GM12865 (cell line): ENCODE measurements at places on chromosomes 16 and 17.

- peak; percentile 74 for DNase-seq
Measured at GRCh38 chr16:84115919-84116719, 623 bp downstream of the MBTPS1 start.

GRCh38 chr16:64629622-64630021, 492.2 kb downstream of the CDH11 start:
- DNase-seq, result no peak

DNA sequence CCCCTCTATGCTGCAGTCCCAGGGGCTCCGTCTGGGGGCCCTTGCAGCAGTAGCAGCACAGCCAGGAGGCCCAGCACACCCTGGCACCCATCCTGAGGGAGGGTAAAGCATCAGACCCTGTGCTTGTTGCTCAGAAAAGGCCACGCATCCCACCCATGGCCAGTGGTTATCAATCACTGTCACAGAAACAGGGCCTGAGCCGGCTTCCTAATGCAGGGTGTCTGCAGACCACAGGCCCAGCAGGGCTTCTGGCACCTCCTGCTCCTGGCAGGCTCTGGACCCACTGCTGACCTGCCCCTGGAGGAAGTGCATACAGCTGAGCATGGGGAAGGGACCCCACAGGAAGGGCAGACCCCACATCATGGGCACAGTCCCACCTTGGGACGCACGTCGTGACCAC, 26.9 kb upstream of the CDH15 start:
- no peak for DNase-seq

- DNase-seq, result no peak
Measured at GRCh38 chr17:40935624-40936023, 1.8 kb downstream of the KRT23 start.

- peak; percentile 50 for DNase-seq
Measured at GRCh38 chr16:67000384-67001351, 12.3 kb downstream of the CES4A start.

DNA sequence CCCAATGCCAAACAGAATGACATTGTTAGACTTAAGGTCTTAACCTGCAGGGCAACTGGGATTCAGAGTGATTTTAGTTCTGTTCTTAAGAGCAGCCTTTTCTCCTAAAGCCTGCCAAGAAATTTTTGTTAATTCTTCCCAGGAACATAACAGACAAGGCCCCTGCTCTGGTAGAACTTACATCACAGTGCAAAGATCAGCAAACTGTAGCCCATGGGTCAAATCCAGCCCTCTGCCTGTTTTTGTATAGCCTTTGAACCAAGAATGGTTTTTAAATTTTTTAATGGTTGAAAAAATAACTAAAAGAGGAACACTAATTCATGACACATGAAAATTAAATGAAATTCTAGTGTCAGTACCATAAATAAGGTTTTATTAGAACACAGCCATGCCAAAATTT, 3.8 kb downstream of the ACSM3 start:
- no peak for DNase-seq

DNA sequence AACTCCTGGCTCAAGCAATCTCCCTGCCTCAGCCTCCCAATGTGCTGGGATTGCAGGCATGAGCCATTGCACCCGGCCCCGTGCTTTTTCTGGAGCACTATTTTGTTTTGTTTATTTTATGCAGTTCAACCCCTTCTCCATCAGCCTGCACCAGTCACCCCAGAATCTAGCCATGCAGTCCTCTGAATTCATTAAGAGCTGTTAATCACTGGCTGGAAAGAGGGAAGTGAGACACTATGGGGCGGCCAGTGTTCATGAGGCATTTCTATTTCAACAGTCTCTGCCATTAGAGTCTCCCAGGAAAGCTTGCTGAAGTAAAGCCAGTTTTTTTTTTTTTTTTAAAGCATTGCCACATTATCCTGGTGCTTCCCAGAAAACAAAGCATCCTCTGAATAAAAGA, 1.7 kb downstream of the VWA3A start:
- no peak for DNase-seq

GRCh38 chr16:68596266-68596665, 48.8 kb upstream of the CDH3 start:
- DNase-seq, result no peak

- DNase-seq, result no peak
Measured at GRCh38 chr17:6104956-6105648, 34.9 kb downstream of the WSCD1 start.

- DNase-seq, result no peak
Measured at GRCh38 chr17:41536741-41537613, 8.9 kb upstream of the KRT19 start.

DNA sequence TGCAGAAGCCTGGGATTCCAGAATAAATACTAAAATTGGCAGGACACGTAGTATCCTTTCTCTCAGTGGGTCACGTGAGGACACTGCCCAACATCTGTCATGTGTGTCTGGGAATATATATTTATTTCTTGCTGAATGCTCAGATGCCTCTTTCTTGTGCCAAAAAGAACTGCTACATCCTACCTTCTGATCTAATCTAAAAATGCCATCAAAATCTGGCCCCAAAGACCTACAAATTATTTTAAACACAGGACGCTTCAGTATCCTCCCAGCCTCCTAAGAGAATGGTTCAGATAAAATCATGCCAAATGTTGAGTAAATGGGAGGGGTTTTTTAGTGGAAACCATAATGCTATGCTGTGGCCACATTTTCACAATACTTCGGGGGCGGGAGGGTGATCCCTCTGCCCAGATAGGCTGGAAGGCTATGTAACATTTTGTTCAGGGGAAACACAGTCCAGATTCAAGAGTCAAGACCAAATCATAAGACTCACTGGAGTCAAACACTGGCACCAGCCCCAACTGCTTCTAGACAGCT, 22.9 kb upstream of the CORO6 start:
- DNase-seq, result no peak

DNA sequence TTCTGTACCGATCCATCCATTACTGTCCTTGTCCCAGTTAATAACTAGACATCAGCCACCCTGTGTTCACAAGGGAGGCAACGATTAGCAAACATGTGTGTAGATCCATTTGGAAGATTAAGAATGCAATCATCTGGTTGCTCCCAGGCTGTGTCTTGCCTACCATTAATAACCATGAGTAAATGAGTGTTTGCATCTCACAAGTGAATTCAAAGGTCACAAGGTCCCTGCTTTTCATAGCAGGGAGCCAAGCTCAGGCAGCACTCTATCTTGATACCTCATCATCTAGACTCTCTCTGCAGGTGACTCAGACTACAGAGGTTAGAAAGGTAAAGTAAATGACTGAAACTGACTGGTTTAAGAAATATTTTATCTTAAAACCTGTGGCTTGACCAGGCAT, 25.3 kb downstream of the VWA3A start:
- no peak for DNase-seq

- DNase-seq, result no peak
Measured at GRCh38 chr16:82971126-82971525, 344.4 kb downstream of the CDH13 start.

DNA sequence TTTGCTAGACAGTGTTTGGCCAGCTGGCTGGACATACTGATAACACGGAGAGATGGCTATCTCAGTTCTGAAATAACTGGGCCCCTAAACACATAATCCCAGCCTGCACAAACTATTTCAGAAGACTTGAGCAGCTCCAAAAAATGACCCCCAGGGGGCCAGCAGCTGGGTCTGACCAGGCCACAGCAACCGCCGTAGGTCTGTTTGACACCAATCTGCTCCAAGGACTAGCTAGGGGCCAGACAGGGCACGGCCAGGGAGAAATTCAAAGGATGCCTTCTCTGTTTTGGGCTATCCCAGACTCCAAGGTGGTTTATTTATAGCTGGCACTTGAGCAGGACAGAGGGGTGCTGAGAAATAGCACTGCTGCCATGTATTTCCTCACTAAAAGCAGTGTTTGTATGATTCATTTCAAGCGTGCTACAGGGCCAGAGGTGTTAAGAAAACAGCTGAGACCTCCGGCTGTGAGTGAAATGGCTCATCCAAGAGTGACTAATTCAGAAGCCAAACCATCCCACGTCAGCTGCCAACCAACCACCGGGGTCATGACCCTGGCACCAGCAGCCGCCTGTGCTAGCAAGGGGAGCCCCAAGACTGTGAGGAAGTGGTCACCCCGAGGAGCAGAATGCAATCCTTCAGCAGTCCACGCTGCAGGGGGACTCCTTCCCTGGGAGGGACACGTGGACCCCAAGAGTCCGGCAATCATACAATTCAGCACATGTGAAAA, 5.7 kb downstream of the GGA2 start:
- peak; percentile 91 for DNase-seq

DNA sequence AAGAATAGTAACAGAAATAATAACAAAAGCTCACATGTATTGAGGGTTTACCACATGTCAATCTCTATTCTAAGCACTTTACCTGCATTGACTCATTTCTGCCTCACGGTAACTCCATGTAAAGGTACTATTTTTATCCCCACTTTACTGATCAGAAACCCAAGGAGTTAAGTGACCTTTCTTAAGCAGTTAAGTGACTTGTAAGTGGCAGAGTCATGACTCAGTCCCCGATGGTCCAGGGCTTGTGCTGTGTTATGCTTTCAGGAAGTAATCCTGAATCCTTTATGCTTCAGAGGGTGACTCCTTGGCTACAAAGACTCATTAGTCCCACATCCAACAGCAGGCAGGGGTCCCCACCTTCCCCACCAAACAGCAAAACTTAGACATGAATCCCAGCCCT, 66.5 kb downstream of the MRM1 start:
- DNase-seq, result peak; percentile 29

DNA sequence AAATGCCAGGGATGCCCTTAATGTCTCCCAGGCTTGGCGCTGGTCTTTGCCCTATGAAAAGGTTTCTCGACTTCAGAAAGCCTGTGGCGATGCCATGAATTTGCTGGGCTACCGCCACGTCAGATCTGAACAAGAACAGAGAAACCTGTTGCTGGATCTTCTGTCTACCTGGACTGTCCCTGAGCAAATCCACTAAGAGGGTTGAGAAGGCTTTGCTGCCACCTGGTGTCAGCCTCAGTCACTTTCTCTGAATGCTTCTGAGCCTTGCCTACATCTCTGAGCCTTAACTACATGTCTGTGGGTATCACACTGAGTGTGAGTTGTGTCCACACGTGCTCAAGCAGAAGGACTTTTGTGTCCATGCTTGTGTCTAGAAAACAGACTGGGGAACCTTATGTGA, 11.4 kb downstream of the CHST4 start:
- DNase-seq, result peak; percentile 82

- DNase-seq, result no peak
Measured at GRCh38 chr17:51683291-51683690, 422.9 kb downstream of the UTP18 start.

DNA sequence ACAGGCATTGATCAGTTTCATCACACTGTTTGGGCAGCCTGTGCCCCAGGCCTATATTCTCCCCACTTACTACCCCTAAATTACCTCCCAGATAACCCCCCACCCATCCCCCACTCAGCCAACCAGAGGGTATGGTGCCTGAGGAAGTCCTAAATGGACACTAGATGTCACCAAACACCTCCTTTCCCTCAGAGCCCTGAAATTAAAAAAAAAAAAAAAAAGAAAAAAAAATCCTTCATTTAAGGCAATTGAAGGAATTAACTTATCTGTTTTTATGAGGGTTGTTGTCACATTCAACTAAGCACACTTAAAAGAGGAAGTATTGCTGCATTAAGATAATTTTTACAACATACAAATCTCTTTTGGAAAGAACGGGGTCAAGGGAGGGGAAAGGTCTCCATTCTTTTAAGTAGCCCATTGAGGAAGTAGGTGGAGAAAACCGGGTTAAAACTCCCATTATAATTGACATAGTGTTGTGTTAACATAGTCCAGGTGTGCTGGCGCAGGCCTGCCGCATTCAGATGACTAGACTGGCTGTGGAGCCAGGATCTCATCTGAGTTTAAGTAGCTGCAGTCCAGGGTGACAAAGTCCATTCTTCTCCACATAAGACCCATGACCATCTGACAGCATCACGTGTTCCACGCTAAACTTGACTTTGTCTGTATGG, 46.3 kb downstream of the SNX11 start:
- DNase-seq, result peak; percentile 47

- DNase-seq, result no peak
Measured at GRCh38 chr16:62585041-62585545, 548.9 kb upstream of the CDH8 start.

GRCh38 chr16:74291577-74292208, 4.9 kb upstream of the PSMD7 start:
- no peak for DNase-seq

DNA sequence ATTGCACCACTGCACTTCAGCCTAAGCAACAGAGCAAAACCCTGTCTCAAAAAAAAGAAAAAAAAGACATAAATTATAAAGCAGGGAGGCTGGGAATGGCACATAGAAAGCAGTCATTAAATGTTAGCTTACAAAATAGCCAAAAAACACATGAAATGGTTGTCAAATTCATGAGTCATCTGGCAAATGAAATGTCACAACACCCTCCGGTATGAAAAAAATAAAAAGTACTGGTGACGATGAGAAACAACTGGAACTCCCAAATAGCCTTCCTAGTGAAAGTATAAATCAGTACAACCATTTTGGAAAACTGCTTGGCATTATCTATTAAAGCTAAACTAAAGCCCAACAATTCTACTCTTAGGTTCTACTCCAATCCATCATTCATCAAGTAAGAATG, 3.5 kb upstream of the KATNB1 start:
- DNase-seq, result no peak

- DNase-seq, result peak; percentile 17
Measured at GRCh38 chr17:11144358-11145233, 96.4 kb upstream of the SHISA6 start.

- no peak for DNase-seq
Measured at GRCh38 chr17:16449121-16449570, 33.8 kb downstream of the TRPV2 start.

- no peak for DNase-seq
Measured at GRCh38 chr17:10127819-10128425, 70.5 kb downstream of the GAS7 start.

DNA sequence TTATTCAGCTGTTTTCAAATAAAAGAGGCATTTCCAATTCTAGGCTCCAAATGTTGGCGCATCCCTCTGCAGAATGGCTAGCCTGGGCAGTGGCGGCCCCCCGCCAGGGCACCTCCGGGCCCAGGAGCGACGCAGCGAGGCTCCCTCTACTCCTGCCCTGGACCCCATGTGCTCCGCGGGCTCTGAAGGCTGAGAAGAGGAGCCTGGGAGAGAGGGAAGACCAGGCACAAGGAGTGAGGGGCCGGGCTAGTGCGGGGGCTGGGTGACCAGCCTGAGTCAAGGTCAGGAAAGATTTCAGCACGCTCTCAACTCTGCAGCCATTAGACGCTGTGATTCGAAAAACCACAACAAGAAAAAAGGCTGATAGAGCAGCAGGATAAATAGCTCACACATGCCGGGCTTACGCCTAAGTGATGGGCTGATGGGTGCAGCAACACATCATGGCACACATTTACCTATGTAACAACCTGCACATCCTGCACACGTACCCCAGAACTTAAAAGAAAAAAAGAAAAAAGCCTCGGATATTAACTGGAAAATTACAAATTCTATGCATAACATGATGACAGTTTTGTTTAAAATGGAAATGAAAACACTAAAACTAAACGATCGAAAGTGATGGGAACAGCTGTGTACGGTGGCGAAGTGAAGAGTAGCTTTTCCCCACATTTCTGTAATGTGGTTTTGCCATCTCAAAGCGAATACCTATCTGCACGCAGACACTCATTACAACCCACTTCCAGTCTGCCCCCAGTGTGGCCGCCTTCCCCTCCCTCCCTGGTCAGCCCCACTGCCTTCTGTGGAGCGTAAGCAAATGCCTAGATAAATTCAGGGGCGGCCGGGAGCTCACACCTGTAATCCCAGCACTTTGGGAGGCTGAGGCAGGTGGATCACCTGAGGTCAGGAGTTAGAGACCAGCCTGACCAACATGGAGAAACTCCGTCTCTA, 44.4 kb downstream of the MAP1LC3B start:
- DNase-seq, result no peak
